ENCODE measurements at places on chromosomes 2 and 18.

GRCh38 chr2:40273734-40274182, 178.1 kb downstream of the SLC8A1 start:
- DNase-seq: no peak

- no peak for DNase-seq
Observed at GRCh38 chr18:21978546-21979170, 190.7 kb upstream of the GATA6 start.

- no peak for DNase-seq
Observed at GRCh38 chr2:201779901-201780673, 646 bp downstream of the ALS2 start.

DNA sequence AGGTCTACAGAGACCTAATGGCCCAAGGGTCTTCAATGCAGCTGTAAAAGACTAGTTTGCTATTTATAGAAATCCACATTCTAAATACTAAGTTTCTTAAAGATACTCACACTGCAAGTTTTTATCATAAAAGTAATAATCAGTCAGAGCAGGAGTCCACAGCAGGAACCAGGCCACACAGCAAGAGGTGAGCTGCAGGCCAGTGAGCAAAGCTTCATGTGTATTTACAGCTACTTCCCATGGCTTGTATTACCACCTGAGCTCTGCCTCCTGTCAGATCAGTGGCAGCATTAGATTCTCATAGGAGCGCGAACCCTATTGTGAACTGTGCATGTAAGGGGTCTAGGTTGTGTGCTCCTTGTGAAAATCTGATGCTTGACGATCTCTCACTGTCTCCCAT, 6.7 kb upstream of the SCN9A start:
- no peak for DNase-seq

- no peak for DNase-seq
Observed at GRCh38 chr2:73749314-73749713, 12.2 kb upstream of the TPRKB start.

GRCh38 chr18:6478121-6478520, 63.4 kb upstream of the L3MBTL4 start:
- peak; percentile 68 for DNase-seq

DNA sequence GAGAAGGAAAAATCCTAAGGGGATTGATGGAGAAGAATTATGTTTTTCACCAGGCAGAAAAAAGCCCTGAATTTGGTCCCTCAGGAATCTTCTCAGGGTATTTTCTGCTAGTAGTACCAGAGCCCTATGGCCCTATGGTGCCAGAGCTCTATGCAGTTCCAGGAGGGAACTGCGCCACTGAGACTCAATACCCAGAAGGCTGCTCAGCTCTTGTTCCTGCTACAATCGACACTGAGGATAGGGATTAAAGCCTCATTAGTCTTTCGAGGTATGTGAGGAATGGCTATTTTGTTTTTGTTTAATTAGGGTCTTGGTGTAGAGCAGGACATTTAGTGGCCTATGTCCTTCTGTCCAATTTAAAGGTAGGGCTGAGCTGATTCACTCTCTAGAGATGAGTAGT, 21.7 kb upstream of the PPP3R1 start:
- DNase-seq: no peak

DNA sequence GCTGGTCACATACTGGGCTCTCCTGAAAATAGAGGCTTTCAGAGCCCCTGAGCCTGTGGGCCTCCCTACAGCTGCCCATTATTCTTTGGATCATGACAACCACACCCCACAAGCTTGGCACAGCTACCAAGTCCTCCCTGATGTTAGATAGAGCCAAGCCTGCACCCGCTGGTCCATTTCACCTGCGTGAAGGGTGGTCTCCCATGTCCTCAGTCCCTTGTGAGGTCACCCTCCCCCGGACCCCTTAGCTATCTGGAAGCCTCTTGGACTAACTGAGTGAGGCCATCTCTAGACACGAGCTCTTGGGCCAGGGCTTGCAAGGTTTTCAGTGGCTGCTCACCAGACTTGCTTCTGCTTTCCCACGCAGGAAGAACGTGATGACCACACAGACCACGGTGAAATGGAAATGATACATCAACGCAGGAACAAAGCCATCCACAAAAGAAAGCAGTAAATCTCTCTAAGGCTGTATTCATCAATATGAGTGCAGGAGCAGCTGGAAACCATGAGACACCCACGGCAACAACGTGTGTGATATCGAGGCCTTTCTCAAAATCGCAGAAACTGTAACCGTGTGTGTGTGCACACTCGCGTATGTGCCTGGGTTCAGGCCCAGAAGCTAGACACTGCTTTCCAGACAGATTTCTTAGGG, 10.1 kb upstream of the MAL start:
- DNase-seq: no peak

GRCh38 chr2:74877376-74877775, 43.4 kb downstream of the HK2 start:
- DNase-seq: no peak

- no peak for DNase-seq
Observed at GRCh38 chr2:19369341-19369955, 11.0 kb upstream of the OSR1 start.

GRCh38 chr2:156427074-156427473, 9.1 kb upstream of the GPD2 start:
- DNase-seq: no peak

DNA sequence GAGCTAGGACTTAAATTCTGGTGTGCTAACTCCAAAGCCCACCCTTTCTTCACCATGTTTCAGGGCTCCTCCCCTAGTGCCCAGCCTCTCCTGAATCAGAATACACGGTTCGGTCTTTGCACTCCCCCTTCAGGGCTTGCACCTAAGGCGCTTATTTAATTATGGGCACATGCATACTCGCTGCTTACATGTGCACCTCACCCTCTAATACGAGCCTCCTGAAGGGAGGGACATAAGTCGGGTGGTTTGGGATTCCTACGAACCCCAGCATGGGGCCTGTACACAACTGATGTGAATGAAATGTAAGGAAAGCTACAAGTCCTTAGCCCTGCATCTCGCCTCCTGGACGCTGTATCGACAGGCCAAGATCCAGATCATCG, 435 bp downstream of the IFT172 start:
- no peak for DNase-seq

DNA sequence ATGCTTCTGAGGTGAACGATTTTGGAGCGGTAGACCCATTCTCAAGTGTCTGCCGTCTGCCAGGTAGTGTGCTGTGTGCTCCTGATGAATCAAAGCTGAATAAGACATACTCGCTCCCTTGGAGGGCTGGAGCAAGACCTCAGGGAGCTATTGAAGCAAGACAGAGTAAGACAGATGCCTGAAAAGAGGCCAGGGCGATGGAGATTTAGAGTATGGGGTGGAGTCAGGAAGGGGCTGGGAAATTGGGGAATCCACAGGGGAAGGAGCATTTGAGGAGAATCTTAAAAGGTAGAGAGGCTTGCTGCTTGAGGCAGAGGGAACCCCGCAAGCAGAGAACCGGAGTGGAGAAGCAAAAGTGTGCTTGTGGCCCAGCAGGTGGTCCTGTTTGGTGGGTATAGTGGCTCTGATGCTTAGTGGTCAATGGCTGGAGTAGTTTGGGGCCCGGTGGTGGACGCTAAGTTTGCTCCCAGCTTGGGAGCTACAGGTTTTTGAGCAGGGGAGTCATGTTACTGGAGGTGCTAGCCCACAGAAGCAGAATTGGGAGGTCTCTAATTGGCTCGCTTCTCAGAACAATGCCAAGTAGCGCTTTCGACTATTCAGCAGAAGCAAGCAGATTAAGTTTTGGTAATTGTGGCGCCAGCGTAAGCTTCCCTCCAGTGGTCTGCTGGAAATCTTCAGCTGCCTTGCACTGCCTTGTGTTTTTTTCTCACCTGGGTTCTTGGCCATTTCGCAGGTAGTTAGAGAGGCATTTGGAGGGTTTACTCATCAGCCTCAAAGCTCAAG, 2.0 kb downstream of the CNNM4 start:
- DNase-seq: no peak

DNA sequence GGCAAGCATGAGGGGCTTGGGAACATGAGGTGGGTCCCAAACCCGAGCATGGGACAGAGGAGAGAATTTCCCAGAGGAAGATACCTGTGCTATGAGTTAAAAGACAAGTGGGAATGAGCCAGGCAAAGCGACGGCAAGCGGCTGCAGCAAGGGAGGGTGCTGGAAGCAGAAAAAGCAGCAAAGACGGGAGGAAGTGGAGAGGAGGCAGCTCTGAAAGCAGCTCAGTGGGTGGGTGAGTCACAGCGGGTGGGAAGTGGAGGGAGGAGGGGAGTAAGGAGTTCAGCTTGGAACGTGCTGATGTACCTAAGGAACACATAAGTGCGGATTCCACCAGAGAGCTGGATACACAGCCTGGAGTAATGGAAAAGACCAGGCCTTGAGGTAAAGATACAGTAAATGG, 41.4 kb downstream of the THUMPD2 start:
- no peak for DNase-seq

DNA sequence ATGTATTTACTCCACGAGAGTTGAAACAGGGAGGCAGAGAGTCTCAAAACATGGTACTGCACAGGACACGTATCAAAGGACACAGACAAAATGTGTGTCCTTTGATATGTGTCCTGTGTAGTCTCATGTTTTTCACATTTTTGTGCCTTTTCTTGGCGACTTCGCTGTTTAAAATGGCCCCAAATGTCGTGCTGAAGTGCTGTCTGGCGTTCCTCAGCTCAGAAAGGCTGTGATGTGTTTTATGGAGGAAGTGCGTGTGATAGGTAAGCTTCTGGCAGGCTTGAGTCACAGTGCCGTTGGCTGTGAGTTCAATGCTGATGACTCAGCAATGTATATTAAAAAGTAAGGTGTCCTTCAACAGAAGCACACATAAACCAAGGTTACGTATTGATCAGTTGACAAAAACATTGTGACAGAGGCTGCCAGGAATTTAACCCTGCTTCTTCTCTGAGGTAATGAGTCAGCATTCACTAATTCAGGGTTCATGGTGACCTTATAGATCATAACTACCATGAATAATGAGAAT, 78.2 kb downstream of the DYSF start:
- DNase-seq: peak; percentile 6

GRCh38 chr18:44938720-44939665, 258.3 kb downstream of the SETBP1 start:
- no peak for DNase-seq

GRCh38 chr2:191115804-191116203, 35.0 kb downstream of the STAT4 start:
- DNase-seq: no peak

GRCh38 chr2:205273148-205273547, 409.2 kb upstream of the NRP2 start:
- no peak for DNase-seq

DNA sequence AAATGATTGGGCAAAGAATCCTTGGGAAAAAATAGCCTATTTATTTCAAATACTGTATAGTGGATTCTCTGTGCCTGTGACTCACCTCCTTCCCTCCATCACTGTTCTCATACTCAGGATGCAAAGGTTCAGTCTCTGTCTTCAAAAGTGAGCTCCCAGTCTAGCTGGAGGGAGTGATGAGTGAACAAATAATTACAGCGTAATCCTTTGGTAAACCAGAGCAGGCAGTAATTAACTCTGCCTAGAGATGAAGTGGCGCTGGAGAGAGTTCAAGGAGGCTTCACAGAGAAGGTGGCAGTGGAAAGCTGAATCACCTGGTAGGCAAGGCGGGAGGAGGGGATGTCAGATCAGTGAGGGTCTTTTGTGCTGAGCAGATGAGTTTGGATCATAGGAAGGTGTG, 6.5 kb downstream of the DGUOK start:
- no peak for DNase-seq

GRCh38 chr2:234579231-234579962, 82.5 kb upstream of the ARL4C start:
- no peak for DNase-seq

DNA sequence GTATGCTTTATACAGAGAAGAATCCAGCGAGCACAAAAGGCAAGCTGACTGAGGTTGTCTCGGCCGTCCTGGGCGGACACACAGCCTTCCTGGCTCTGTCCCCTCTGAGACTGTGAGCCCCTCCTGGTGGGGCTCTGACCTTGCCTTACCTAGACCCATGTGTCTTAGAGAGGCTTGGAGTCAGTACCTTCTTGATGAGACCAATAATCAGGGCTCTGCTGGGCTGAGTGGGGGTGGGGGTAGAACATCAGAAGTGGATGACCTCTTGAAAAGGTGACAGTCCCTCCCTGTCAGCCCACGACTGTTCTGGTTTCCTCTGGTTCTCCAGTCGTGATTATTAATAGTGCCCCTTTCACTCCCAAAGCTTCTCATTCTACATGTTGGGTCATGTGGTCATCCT, 31.2 kb downstream of the TWIST2 start:
- no peak for DNase-seq

GRCh38 chr2:46955764-46956163, 40.2 kb upstream of the MCFD2 start:
- DNase-seq: no peak

DNA sequence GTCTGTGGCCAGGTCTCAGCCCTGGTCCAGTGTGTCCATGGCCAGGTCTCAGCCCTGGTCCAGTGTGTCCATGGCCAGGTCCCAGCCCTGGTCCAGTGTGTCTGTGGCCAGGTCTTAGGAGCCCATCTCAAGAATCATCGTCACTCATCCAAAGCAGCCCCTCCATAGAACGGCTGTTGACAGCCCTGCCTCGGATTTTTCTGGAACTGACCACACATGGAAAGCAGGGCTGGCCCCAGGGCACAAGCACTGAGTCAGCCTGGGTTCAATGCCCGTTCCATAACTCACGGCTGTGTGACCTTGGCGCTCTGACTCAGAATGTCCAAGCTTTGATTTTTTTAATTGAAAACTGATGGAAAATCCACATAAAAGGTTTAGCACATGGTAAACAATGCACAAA, 59.9 kb upstream of the SNTG2 start:
- DNase-seq: no peak

GRCh38 chr18:3402982-3403451, 47.0 kb upstream of the TGIF1 start:
- no peak for DNase-seq

DNA sequence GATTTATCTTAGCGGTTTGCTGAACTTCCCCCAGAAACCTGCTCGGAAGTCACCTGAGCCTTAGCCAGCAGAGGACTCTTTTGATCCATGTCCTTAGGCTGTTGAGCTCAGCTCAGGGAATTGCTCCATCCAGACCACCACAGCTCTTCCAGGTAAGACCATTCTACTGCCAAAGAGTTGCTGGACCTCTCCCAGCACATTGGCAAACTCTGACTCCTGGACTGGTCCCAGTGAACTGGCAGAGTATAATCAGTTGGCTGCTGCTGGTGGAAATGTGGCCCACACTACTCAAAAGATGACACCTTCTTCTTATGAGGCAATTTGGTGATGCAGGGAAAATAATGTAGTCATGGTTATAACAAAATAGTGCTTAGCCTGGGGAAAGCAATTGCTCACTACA, 308.8 kb upstream of the FIGN start:
- peak; percentile 28 for DNase-seq
